ENCODE measurements at places on chromosomes 4 and X.

GRCh38 chr4:53088152-53088551 lies 226.0 kb downstream of the RASL11B start:
- DNase-seq: no peak

DNA sequence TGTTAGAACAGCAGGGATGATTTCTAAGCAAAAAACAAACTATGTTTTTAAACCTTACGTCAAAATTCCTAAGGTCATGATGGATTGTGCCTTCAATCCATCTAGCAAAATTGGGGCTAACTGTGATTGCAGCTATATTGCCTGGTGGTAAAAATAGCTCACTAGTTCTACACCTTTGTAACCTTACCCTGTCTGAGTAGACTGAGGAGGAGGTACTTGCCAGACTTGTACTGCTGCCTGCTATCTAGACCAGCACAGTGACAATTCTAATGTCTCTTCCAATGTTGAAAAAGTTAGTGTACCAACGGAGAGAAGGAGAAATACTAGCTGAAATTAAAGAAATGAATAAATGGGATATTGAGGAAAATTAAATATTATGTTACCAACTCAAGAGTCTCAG lies 30.3 kb downstream of the ATP11C start:
- DNase-seq: no peak

GRCh38 chr4:178414881-178415446 lies 972.7 kb upstream of the AGA start:
- DNase-seq: no peak

DNA sequence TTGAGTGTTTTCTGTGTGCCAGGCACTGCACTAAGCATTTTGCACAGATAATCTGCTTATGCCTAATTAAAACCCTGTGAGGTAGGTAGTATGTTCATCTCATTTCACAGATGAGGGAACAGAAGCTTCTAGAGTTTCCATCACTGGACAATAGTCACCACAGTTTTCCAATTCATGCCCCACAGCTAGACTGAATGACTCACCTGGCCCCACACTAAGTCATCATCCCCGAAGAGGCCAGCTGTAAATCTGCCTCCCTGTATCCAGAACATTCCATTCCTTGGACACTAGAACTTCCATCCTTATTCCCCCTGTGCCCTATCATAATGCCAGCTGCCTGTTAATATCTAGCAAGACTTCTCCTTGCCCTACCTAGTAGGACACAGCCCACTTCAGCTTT lies 40.9 kb upstream of the NYX start:
- DNase-seq: no peak

GRCh38 chrX:101025126-101025525 lies 26.8 kb downstream of the TRMT2B start:
- no peak for DNase-seq

DNA sequence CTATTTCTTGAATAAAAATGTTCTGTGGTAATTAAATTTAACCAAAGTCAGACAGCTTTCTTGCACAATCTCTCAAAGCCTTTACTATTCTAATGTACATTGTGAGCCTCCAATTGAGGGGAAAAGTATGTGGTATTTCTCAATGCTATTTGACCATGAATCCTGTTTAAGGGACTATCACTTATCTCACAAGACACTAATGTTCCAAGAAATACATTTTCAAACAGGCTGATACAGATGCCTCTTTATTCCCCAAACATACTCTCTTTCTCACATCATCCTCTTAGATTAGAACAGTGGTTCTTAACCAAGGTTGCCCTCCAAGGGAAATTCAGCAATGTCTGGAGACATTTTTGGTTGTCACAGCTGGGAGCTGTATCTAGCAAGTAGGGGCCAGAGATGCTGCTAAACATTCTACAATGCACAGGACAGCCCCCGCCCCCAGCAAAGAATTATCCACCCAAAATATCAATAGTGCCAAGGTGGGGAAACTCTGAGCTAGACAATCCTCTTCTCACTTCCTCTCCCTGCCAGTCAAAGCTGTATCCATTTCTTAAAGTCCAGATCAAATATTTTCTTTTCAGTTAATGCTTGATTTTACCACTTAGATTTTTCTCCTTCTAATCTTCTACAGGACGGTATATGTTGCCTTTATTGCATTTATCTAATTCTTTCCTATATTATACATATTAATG lies 129.2 kb upstream of the TRIM2 start:
- no peak for DNase-seq

GRCh38 chr4:11628093-11628725 lies 199.5 kb upstream of the HS3ST1 start:
- DNase-seq: no peak
